Globus pallidus (tissue), 1 donor: ENCODE measurements at places on chromosomes 2 and 18.

GRCh38 chr2:122384768-122385333, 629.4 kb downstream of the TSN start:
- no peak for DNase-seq

GRCh38 chr2:69223759-69224511, 163.1 kb downstream of the GFPT1 start:
- DNase-seq: no peak

DNA sequence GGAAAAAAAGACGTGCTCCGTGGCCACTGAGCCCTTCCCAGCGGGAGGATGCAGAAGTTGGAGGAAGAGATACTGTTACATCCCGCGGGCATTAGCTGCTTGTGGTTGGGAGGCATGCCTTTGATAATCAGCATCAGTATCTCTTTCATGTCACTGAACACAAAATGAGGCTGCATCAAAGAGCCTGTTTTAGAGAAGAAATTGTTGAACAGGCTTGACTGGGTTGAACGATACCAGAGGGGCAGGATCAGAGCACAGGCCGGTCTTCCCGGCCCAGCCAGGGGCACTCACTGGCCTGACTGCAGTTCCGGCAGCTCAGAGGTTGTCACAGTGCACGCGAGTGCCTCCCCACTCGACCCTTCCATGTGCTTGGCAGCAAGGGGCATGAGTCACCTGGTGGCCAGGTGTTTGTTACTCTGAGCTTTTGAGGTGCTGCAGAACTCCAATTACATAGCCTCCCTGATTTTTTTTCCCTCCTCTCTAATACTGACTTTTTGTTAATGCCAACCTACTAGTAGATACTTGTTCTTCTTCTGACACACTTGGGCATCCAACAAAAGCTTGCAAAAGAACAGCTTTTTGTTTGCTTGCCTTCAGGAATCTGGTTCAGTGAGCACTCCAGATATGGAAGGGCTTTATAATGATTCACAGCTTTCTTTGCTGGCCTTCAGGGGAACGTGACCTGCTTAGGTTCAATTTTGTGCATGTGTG, 121.6 kb downstream of the VAPA start:
- DNase-seq: no peak

DNA sequence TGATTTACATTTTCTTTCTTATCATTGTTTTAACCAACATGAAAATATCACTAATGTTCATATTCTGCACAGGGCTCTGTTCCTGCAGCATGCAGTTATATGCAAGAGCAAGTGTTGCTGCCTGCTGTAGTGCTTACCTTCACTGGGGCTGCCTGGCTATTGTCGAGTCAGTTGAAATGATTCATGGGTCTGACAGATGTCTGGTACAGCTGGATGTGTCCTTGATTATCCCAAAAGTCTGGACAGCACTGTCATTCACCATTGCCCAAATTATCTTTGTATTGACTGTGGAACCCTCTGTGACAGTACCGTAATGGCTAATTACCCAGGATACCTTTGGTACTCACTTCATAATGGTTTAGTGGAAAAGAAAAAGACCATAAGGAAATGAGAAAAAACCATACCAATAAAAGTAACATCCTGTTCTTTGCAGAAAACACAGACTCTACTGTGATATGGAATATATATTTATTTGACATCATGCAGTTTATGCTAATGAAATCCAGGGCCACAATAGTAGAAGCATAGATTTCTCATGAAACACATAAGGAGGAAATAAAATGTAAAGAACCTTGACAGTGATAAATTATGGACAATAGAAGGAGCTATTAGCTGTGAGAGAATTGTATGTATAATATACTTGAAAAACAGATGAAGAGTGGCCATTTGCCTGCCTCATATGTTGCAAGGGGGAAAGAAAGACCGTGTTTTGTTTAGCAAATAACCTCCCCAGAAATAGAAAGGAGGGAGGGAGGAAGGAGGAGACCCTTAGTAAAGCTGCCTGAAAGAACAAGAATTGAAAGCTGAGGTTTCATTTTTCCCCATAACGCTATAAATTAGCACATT, 249.8 kb upstream of the ATP5MC3 start:
- DNase-seq: no peak

GRCh38 chr2:29146197-29146596, 31.0 kb downstream of the CLIP4 start:
- no peak for DNase-seq

DNA sequence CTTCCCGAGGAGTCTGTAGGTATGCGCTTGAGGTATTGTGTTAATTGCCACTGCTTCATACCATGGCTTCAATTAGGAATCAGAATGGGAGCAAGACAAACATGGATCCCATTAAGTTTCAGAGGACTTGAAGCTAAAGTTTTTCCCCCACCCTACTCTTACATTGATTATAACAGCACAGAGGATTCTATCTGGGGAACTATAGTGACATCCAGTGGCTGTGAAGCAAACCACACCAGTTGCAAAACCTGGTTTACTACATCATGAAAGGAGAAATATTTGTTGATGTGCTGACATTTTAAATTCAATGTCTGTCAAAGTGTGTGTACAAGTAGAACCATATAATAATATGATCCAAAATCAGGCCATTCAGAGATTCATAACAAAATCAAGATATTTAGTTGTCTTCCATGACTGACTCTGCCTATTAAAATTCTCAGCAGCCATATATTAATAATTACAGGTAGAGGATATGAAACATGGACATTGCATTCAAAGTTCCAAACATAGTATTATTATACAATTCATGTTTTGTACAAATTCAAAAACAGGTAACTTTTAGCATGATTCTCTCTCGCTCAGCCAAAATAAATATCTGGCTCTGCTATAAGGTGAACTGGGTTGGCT, 82.9 kb downstream of the GRB14 start:
- peak; percentile 43 for DNase-seq

- no peak for DNase-seq
Measured at GRCh38 chr2:181627545-181627944, 29.4 kb downstream of the CERKL start.

DNA sequence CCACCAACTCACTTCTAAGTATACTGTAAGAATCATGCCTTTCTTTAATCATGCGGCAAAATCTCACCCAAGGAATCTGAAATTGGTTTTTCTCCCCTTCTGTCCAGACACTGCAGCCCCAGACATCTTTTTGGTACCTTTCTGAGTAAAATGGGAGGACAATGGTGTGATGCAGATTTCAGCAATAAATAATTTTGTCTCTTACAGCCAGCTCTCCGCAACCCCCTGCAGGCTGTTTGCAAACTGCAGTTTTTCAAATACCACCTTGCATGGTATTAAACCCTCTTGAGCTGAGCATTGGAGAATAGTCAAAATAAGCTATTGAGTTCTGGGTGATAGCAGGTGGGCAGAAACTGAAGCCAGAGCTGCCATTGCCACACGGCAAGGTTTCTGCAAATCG, 32.2 kb downstream of the GPR39 start:
- peak; percentile 24 for DNase-seq

DNA sequence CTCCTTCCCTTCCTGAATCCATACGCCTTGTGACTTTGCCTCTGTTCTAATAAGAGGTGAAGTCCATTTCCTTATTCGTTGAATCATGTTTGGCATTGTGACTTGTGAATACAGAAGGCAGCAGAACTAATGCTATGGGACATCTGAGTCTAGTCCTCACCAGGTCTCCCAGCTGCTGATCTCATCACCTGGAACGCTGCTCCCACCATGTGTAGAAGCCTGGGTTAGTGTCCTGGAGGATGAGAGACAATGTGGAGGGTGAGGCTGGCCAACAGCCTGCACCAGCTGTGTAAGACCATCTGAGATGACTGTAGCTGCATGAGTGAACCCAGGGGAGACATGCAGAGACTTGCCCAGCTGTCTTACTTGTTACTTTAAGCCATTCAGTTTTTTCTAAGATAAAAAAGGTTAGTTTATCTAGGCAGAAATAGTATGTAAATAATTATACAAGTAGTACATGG, 3.5 kb upstream of the HAAO start:
- DNase-seq: no peak

GRCh38 chr2:133223226-133223625, 345.0 kb downstream of the NCKAP5 start:
- DNase-seq: no peak

- no peak for DNase-seq
Measured at GRCh38 chr2:127217470-127218325, 2.4 kb downstream of the CYP27C1 start.

DNA sequence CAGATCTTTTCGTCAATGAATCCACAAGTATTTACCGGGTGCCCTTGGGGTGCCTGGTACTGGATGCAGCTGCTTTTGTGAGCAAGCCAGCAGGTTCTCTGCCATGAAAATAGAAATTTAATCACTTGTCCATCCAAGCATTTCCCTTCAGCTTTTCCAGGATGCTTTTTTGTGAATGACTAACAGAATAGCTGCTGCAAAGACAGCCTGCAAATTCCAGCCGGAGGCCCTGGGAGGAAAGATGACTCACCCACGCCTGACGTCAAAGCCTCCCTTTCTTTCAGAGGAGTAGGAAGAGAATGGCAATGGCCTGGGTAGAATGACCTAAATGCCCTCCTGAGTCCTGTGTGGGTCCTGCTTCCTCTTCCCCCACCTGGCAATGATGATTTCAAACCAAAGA, 111.9 kb downstream of the AP1S3 start:
- peak; percentile 75 for DNase-seq

DNA sequence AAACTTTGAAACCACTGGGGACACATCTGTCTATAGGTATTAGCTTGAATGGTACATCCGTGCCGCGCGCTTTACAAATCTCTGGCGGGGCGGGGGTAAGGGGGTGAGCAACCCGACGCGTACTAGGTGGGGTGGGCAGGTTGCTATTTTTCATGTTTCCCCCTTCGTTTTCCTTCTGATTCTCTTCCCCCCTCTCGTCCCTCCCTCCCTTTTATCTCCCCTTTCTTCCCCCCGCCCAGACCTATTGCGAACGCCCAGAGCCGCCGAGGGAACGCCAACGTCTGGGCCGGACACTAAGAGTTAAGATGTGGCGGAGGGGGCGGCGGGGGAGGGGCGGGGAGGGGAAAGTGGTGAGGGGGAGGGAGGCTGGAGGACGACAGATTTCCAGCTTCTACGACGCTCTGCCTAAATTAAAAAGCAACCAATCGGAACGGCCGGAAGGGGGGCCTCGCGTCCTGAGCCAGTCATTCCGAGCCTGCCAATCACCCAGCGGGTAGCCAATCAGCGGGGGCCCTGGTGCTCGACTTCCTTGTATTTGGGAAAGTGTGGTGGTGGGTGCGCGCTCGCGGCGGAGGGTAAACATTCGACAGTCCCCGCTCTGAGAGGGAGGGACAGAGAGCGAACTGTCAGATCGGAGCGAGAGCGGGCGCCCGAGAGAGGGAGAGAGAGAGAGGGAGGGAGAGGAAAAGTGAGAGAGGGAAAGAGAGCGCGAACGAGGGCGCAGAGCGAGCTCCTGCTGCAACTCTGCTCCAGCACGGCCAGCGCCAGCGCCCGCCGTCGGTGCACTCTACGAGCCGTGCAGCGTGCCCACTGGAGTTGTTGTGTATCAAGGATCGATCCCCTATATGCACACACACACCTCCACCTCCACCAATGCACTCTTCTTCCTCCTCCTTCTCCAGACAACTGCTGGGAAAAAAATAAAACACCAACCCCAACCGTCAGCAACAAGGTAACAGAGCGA, at the start of gene POU3F3:
Gene POU3F3, plus strand, starts transcription at position 582 of the 964 bp plus-strand sequence. CDS start 1,396 bp downstream, outside the sequence.
- peak; percentile 100 for DNase-seq

DNA sequence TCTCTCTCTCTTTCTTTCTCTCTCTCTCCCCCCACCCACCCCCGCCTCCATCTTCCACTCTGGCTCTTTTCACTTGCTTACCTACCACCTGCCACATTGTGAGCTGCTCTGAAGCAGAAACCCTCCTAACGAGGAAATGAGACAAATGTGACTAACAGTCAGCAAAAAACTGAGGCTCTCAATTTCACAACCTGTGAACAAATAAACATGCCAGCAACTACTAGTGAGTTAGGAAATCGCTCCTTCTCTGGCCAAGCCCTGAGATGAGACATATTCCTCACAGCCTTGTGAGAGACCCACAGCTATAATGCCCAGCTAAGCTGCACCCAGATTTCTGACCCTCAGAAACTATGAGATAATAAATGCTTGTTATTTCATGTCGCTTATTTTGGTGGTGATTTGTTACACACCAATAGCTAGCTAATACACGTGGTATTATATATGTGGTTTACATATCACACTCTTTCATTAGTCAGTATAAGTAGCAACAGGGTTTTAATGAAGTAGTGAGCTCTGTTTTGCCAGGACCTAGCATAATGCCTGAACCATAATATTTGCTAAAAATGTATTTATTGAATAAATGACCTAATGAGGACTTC, 8.4 kb upstream of the ZNF521 start:
- no peak for DNase-seq

DNA sequence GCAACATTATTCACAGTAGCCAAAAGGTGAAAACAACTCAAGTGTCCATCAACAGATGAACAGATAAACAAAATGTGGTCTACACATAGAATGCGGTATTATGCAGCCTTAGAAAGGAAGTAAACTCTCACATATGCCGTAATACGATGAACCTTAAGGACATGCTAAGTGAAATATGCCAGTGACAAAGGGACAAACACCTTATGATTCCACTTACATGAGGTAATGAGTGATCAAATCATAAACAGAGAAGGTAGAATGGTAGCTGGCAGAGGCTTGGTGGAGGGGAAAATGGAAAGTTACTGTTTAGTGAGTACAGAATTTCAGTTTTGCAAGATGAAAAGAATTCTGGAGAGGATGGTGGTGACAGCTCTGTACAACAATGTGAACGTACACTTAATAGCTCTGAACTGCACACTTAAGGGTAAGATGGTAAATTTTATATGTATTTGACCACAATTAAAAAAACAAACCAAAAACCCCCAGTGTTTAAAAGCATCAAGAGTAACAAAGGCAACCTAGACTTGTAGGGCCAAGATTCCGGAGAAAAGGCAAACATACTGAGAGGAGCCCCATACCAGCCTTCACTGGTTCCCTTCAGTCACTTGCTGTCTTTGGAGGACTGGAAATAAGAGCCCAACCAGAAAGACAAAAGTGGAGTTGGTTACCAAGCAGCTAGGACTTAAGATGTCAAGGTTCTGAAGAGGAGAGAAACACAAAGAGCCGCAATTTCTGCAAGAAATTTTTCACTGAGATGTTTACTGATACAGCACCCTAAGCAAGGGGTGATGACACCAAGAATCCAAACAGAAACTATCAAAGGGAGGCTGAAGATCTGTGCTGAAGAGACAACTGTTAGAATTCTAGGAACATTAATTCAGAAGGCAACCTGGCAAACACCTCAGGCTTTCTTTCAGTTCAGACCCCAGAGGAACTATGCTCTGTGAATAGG, 61.3 kb downstream of the CUL3 start:
- no peak for DNase-seq

GRCh38 chr2:125643585-125643984, 1012.4 kb upstream of the GYPC start:
- no peak for DNase-seq

- no peak for DNase-seq
Measured at GRCh38 chr2:189129971-189130370, 49.6 kb downstream of the COL5A2 start.
